Smooth muscle cell of the umbilical artery (primary cell): ENCODE measurements at places on chromosomes 6 and 20. TPM values are rescaled to one million over a fixed set of nuclear protein-coding genes. Genes with fewer than 3 reads are reported as not detected.

The RNGTT gene
- total RNA-seq = 30.3 and 38.0 TPM in 2 replicates

The FHL5 gene
- total RNA-seq = not detected in 2 replicates

The MYH7B gene
- total RNA-seq = 0.05 TPM in 1 of 2 replicates, not detected in the other

The SRSF12 gene
- under 0.01 and 0.14 TPM in 2 replicates for total RNA-seq

The UBE2C gene
- total RNA-seq = 2.1 and 11.3 TPM in 2 replicates

The FOXQ1 gene
- 0.05 TPM in 1 of 2 replicates, not detected in the other for total RNA-seq

The CDH4 gene
- total RNA-seq = 1.8 and 4.1 TPM in 2 replicates

The DNAH8 gene
- total RNA-seq = not detected in 2 replicates

The COL19A1 gene
- total RNA-seq = 0.59 and 1.0 TPM in 2 replicates

The PPIL6 gene
- total RNA-seq = 2.9 and 4.5 TPM in 2 replicates

The EYA2 gene
- not detected in 2 replicates for total RNA-seq

The POPDC3 gene
- total RNA-seq = 13.7 and 17.0 TPM in 2 replicates

The PRIM2 gene
- total RNA-seq = 17.5 and 29.3 TPM in 2 replicates

The EYS gene
- 0.05 TPM in 1 of 2 replicates, not detected in the other for total RNA-seq

The BPI gene
- not detected in 2 replicates for total RNA-seq

The MAPK13 gene
- 11.0 and 16.4 TPM in 2 replicates for total RNA-seq

The SLC24A3 gene
- 6.5 and 25.3 TPM in 2 replicates for total RNA-seq

The HSPA12B gene
- under 0.01 TPM in 1 of 2 replicates, not detected in the other for total RNA-seq

The BHLHE23 gene
- not detected in 2 replicates for total RNA-seq

The MAFB gene
- total RNA-seq = 0.14 and 0.30 TPM in 2 replicates

The PXMP4 gene
- total RNA-seq = 3.0 and 3.2 TPM in 2 replicates

The NECAB3 gene
- 30.9 and 31.1 TPM in 2 replicates for total RNA-seq
